ENCODE measurements at places on chromosomes 6 and 20.

GRCh38 chr20:3933218-3933617, 44.0 kb downstream of the PANK2 start:
- no peak for DNase-seq

- DNase-seq: no peak
Observed at GRCh38 chr6:24960991-24961475, 25.3 kb upstream of the RIPOR2 start.

DNA sequence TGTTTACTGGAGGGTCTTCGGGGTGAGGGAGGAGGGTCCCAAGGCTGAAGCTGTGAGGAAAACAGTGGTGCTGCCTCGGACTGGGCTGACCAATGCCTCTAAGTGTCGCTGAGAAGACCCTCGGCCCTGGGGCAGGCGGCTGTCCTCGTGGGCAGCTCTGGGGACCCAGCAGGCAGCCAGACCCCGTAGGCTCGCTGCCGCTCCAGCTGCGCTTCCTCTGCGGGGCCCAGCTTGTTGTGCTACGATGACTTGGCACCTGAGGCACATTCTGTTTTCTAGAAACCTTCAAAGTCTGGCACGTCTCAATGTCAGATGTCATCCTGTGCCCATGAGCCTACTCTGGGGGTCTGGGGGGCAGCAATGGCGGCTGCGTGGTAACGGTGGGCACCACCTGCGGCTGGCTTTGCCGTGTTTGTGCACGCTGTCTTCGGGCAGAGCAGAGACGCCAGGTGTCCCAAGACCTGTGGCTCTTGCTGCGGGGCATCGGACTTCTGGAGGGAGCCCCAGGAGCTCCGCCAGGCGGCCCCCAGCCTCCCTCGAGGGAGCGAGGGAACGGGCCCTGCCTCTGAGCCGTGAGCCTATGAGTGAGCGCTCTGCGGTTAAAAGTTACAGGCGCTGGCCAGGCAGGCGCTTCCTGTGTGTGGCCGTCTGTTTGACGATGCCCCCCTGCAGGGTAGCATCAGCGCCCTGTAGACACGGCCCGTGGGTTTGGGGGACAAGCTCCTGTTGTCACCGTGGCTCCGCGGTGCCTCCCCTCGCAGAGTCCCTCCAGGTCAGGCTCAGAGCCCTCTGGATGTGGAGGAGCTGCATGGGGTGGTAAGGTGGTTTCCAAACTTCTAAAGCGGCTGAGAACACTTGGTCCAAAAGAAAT, 6.8 kb downstream of the SLC17A9 start:
- no peak for DNase-seq

DNA sequence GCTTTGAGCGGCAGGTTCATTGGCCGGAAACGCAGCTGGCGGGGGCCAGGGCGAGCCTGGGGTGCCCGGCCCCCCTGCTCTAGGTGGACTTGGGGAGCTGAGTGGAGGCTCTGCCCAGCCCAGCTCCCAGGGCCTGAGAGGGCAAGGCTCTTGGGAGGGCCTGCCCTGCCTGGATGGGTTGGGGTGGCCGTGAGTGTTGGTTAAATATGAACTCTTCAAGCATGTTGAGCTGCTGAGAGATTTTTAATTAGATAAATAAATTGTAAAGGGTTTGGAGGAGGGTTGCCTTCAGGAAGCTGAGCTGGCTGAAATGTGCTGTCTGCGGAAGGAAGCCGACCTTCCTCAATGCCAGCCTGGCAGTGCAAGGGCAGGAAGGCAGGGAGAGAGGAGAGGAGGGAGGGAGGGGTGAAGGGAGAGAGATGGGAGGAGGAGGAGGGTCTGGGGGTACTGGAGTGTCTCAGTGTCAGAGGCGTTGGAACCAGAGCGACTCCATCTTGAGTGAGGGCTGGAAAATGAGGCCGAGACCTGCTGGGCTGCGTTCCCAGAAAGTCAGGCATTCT, 39.4 kb upstream of the PMEPA1 start:
- DNase-seq: no peak

GRCh38 chr20:52828199-52828598, 144.0 kb upstream of the TSHZ2 start:
- no peak for DNase-seq

GRCh38 chr6:167856999-167857660, 30.4 kb downstream of the AFDN start:
- no peak for DNase-seq

- DNase-seq: peak; percentile 82
Observed at GRCh38 chr6:13614126-13614925, 809 bp upstream of the NOL7 start.

- no peak for DNase-seq
Observed at GRCh38 chr6:8277769-8278168, 157.6 kb downstream of the SLC35B3 start.

- no peak for DNase-seq
Observed at GRCh38 chr6:1552296-1552761, 57.4 kb upstream of the FOXC1 start.

GRCh38 chr6:45687570-45687969, 309.8 kb upstream of the SUPT3H start:
- no peak for DNase-seq

GRCh38 chr6:77561768-77562314, 91.0 kb upstream of the MEI4 start:
- no peak for DNase-seq

GRCh38 chr6:162151021-162151665, 576.4 kb downstream of the PRKN start:
- no peak for DNase-seq

DNA sequence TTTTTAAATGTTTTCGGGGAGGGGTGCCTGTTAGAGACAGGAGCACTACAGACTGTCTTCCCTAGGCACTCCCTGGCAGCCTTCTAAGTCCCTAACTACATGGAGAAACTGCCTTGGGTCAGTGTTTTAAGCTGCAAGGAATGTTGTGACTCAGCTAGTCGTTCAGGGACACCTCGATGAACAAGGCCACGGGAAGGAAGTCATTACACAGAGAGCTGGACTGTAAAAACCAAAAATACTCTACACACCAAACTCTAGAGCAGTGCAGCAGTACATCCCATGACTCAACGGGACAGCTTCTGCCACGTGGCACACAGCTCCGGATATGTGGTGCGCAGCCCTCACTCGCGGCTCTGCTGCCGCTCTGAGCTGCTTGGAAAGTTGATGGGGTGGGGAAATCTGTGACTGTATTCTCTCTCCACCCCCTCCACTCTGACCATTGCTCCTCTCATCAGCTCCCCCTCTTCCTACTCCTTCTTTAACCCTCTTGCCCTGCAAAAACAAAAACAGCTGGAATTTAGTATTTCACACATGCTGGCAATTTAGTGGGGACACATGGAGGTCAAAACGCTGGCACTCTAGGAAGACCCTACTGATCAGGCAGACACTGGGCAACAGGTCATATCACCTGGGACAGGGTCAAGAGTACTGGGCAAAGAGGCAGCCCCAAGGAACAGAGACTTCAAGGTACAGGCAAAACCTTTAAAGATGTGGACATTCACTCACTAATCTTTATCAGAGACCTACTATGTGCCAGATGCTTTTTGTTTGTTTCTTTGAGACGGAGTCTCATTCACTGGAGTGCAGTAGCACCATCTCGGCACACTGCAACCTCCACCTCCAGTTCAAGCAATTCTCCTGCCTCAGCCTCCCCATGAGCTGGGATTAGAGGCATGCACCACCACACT, 10.9 kb upstream of the LPIN3 start:
- peak; percentile 91 for DNase-seq

DNA sequence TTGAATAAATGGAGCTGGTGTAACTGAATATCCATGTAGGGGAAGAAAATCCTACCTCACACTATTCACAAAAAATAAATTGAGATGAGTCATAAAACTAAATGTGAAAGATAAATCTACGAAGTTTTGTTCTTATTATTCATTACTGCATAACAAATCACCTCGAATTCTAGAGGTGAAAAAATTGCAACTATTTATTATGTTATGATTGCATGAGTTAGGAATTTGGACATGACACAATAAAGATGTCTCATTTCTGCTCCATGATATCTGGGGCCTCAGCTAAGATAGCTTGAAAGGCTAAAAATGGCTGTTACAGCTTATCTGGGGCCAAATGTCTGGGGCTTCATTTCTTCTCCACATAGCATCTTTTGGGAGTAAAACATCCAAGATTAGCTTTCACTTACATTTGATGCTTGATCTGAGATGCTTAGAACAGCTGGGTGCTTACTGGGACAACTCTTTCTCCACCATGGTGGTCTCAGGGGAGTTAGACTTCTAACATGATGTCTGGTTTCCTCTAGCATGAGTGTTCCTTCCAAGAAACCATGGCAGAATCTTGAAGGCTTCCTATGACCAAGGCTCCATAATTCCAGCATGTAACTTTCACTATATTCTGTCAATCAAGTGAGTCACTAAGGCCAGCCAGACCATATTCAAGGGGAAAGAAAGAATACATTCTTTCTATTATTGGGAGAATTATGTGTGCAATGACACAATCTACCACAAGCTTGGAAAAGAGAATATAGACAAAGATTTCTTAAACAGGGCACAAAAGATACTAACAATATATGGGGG, 30.1 kb downstream of the OR2B6 start:
- no peak for DNase-seq

DNA sequence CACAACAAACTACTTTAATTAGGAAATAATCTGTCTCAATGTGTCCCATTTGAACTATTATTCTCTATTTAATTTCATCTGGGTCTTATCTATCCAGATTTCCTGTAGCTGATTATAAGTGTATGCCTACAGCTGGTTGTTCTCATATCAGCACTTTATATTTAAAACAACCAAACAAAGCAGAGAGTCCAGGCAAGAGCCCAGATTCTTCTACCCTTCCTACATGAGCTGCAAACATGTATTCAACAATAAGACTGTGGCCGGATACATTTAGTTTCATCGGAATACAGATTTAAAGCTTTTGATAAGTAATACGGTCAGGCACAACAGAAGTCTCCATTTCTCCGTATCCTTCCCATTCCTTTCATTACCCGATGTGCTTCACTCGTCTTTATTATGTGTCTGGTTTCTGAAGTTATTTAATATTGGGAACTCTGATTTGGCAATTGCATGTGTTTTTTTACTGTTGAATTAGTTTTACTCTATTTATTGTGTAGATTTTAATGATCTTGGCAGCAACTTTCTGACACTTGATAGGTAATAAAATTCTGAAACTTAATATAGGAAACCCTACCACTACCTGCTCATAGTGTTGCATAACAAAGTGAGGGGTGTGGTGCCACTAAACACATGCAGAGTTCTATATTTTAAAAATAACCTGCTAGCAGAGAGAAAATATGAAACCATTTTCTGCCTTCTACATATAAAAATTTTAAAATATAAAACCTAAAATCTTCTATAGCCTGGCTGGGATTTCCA, 653.5 kb upstream of the PTCHD4 start:
- no peak for DNase-seq

- no peak for DNase-seq
Observed at GRCh38 chr6:108748055-108748454, 100.2 kb upstream of the ARMC2 start.

GRCh38 chr20:8126841-8127378, 5.2 kb upstream of the PLCB1 start:
- no peak for DNase-seq

GRCh38 chr20:49431329-49431728, 51.1 kb downstream of the KCNB1 start:
- DNase-seq: no peak
